Activated CD4-positive, alpha-beta memory T cell treated with anti-CD3 and anti-CD28 coated beads, Interleukin-2, amount 10 ng/mL, durations not matched to agents 7 days and 5 days (primary cell): ENCODE measurements at places on chromosomes 4 and X. TPM values are rescaled to one million over a fixed set of nuclear protein-coding genes. Genes with fewer than 3 reads are reported as not detected.

Gene SLC9B1
- 1.9 TPM for total RNA-seq

Gene PABPC5
- not detected for total RNA-seq

Gene F8A2
- not detected for total RNA-seq

Gene GLUD2
- total RNA-seq: 0.63 TPM

Gene PGAM4
- total RNA-seq: 0.43 TPM

Gene CDX4
- total RNA-seq: not detected

Gene C4orf51
- total RNA-seq: not detected

Gene VMA21
- 39.8 TPM for total RNA-seq

Gene MTNR1A
- total RNA-seq: not detected

Gene RPS6KA6
- total RNA-seq: not detected

Gene ANXA3
- total RNA-seq: 0.38 TPM

Gene ENOX2
- 13.4 TPM for total RNA-seq

Gene DCK
- total RNA-seq: 85.1 TPM

Gene CBR4
- 14.7 TPM for total RNA-seq

Gene PAGE2B
- 1.0 TPM for total RNA-seq

Gene FGFR3
- 0.18 TPM for total RNA-seq

Gene ZNF630
- total RNA-seq: 1.2 TPM

Gene MED14
- 41.4 TPM for total RNA-seq

Gene BMPR1B
- not detected for total RNA-seq

Gene TRIML2
- total RNA-seq: not detected

Gene KIT
- 0.73 TPM for total RNA-seq

Gene DDX60
- 140 TPM for total RNA-seq

Gene PAK3
- 1.4 TPM for total RNA-seq

Gene HTN3
- not detected for total RNA-seq

Gene SSX3
- not detected for total RNA-seq

Gene EDA
- 5.4 TPM for total RNA-seq

Gene CSAG1
- total RNA-seq: not detected

Gene HELT
- total RNA-seq: not detected

Gene FRAS1
- total RNA-seq: not detected

Gene HMX1
- not detected for total RNA-seq

Gene S100P
- 176 TPM for total RNA-seq

Gene TMEM255A
- not detected for total RNA-seq

Gene SYTL4
- total RNA-seq: not detected

Gene DSPP
- not detected for total RNA-seq

Gene PRICKLE3
- total RNA-seq: 19.0 TPM

Gene MAGEA11
- total RNA-seq: not detected

Gene FAM114A1
- 0.33 TPM for total RNA-seq

Gene EREG
- not detected for total RNA-seq

Gene ZNF827
- 10.3 TPM for total RNA-seq

Gene CPLX1
- total RNA-seq: 3.0 TPM
